ENCODE measurements at places on chromosomes 5 and 9.

DNA sequence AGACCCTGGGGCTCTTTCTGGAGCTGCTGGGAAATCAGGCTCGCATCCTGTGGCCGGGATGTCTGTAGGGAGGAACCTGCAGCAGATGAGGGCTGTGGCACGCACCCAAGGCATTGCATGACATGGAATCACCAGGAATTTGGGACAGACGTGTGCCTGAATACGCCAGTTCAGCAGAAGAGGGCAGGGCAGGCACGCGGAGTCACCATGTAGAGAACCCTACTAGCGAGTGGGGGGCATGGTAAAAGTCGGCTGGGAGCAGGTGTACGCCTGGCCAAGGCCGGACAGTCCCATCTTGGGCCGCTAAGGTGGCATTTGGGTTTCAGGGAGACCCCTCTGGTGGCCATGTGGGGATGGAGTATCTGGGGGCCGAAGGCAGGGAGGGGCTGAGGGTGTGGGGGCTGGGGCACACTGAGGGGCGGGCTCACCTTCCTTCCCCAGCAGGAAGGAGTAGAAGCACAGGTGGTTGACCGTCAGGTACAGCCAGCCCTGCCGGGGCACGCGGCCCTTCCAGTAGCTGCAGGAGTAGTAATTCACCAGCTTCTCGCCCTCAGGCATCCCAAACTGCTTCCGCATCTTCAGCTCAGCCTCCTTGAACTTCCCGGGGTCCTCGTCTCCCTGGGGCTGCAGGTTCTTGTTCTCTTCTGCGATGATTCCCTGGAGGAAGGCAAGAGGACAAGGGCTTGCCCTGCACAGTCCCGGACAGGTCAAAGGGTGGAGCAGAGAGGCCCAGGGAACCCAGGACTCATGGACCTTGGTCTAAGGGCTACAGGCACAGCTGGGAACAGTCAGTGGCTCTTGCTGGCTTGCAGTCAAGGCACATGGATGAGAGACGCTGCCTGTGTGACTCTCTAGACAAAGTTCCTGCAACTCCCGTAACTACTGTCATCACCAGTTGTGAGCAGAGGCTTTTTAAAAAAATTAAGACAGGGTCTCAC, 13.5 kb downstream of the TBC1D9B start:
- no peak for DNase-seq

GRCh38 chr9:2611961-2612360, 9.6 kb upstream of the VLDLR start:
- DNase-seq = no peak

- no peak for DNase-seq
These were observed 762 bp upstream of the ST6GALNAC4 start for GRCh38 chr9:127917603-127918002.

- no peak for DNase-seq
These were observed 41.5 kb upstream of the NOTCH1 start for GRCh38 chr9:136587145-136587943.

DNA sequence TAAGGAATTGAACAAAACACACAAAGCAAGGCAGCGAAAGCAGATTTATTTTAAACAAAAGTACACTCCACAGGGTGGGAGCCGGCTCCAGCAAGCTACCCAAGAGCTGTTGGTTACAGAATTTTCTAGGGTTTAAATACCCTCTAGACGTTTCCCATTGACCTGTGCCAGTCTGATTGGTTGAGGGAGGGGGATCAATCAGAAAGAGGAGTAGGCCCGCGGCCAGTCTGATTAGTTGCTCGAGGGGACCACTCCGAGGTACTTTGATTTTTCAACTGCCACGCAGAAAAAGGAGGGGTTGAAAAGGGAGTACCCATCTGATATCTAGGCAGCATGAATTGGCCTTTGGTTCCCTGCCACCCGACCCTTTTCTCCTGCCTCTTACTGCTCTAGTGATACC, 998 bp downstream of the SRP19 start:
- no peak for DNase-seq

All from stimulated activated CD4-positive, alpha-beta T cell treated with anti-CD3 and anti-CD28 coated beads, Interleukin-15, amount 100 ng/mL, for 1 hour (primary cell).